H4 (cell line): ENCODE measurements at places on chromosomes 6 and 20. TPM values are rescaled to one million over a fixed set of nuclear protein-coding genes. Genes with fewer than 3 reads are reported as not detected.

GRCh38 chr6:157182503-157183264 lies 140.6 kb downstream of the TMEM242 start:
- DNase-seq = no peak

DNA sequence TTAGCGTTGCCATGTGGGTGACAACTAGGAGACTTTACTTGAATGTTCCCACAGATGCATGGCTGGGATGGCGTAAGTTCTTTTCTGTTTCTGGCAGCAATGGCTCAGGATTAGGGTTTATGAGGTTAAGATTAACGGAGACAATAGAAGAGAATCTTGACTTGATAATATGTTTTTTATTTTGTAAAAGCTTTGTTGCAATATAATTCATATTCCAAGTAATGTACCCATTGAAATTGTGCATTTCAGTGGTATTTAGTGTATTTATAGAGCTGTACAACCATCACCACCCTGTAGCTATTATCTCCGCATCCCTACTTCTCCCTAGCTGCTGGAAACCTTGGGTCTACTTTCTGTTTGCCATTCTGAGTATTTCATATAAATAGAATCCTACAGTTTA lies 349.2 kb downstream of the UTRN start:
- no peak for DNase-seq

- DNase-seq = no peak
Observed at GRCh38 chr20:50646483-50646996, 44.8 kb downstream of the RIPOR3 start.

- DNase-seq = no peak
Observed at GRCh38 chr6:170238741-170239565, 51.9 kb downstream of the DLL1 start.

DNA sequence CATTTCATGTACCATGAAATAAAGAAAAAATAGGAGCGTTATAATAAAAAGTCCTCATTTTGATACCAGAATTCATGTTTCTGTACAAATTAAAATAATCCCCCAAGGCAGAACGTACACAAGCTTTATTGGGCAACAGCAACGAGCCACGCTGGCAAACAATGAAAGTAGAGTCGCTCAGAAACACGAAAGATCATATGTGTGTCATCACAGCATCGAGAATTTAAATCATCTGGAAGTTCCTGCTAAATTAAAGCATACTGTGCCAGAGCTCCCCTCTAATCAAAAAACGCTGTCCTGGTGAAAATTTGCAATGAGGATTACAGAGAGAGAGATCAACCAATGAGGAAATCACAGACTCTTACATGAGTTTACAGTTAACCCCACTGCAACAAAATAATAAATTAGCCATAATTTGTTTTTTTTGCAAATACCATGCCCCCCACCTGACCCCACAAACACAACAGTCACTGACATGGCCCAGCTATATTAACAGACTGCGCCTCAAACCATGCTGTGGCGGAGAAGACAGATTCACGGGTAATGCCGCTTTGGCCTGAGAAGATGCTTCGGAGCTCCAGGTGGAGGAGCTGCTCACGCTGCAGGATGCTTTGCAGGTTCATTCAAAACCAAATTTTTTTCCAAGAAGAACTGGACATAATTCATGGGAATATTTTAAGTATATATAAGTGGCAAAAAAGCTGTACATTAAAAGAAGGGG lies 54.3 kb upstream of the NFATC2 start:
- DNase-seq = no peak

- no peak for DNase-seq
Observed at GRCh38 chr20:3803854-3804253, 7.7 kb downstream of the CDC25B start.

COX4I2 gene
- not detected in 2 replicates for total RNA-seq

DNA sequence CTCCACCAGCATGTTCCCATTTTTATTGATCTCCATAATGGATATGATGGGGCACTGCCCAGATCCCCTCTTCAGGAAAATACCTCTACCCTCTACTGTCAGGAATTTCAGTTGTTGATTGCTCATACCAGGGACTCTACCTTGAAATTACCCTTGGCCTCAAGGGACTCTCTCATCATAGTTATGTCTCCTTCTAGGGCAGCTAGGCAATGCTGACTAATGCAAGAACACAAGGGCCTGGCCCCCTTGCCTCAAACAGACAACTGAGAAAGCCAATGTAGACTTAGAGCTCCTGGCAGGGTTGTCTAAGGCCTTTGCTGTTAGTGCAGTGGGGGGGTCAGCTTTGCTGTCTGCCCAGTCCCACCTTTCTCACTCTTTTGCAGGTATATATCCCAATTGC lies 493.1 kb downstream of the BTBD3 start:
- DNase-seq = no peak

DNA sequence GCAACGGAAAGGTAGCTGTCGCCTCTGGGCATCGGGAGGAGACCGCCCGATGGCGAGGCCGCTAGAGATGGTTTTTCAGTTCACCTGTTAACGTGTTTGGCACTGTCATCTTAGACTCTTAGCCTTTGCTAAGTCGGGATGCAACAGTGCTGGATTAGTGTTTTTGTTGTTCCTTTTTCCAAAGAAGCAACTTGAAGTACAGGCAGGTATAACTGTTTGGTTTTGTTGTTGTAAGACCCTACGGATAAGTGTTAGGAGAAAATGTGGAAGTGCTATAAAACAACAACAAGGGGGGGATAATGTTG lies 723 bp downstream of the MANEA start:
- DNase-seq = no peak

GRCh38 chr6:93104195-93104817 lies 315.1 kb downstream of the EPHA7 start:
- DNase-seq = peak; percentile 7

- DNase-seq = peak; percentile 9
Observed at GRCh38 chr6:145929037-145929633, 35.0 kb downstream of the SHPRH start.

CRISP3 gene
- total RNA-seq = not detected in 2 replicates

- DNase-seq = no peak
Observed at GRCh38 chr20:9475456-9475855, 38.9 kb upstream of the LAMP5 start.

- DNase-seq = peak; percentile 29
Observed at GRCh38 chr6:169292338-169293124, 38.9 kb upstream of the THBS2 start.

DNA sequence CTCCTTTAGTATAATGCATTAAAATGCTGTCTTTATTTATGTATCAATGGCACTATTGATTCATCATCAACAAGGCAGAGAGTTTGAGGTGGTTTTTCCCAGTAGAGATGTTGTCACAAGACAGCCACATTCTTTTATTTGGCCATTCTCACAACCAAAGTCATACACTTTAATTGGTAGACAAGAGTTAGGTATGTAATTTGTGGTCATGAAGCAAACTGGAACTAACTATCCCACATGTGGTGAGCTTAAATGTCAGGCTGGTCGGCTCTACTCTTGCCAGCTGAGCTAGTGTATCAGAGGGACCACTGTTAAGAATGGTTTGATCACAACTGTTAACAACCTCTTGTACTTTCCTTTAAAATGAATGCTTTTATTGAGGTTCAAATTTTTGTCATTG lies 714.6 kb downstream of the CD109 start:
- peak; percentile 88 for DNase-seq

GRCh38 chr20:3296261-3297078 lies 57.5 kb upstream of the SLC4A11 start:
- DNase-seq = no peak

- DNase-seq = no peak
Observed at GRCh38 chr6:113634352-113635163, 222.6 kb upstream of the MARCKS start.

- no peak for DNase-seq
Observed at GRCh38 chr20:4217349-4217841, 202.0 kb upstream of the RNF24 start.

SLC12A5 gene
- total RNA-seq = 0.21 and 4.3 TPM in 2 replicates

DNA sequence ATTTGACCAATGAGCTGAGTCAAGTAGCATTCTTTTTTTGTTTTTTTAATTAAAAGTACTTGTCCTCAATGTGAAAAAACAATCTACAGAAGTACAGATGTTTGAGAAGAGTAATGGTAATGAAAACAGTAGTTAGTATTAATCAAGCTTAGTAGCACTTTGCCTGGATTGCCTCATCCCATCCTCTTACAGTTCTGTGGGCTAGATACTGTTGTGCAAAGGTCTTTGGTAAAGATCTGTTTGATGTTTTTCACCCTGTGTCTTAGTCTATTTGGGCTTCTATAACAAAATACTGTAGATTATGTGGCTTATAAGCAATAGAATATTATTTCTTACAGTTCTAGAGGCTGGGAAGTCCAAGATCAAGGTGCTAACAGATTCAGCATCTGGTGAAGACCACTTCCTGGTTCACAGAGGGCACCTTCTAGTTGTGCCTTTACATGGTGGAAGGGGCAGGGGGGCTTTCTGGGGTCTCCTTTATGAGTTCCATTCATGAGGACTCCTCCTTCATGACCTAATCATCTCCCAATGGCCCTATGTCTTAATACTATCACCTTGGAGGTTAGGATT lies 84.3 kb downstream of the SHLD1 start:
- no peak for DNase-seq

DNA sequence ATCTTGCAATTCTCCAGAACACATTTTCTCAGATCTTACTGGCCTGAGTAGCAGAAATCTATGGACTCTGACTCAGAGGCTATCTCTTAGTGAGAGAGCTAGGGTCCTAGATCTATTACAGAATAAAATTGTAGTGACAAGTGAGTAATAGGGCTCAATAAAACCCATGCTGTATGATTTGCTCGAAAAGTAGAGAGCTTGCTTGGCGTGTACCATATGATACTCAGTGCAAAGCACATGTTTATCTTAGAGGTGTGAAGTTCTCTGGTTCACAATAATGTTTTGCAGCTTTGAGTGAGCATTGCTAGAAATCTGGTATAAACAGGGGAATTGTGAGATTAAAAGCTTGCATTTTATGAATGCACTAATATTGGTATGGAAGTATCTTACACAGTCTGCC lies 87.8 kb upstream of the PRSS16 start:
- DNase-seq = no peak

DNA sequence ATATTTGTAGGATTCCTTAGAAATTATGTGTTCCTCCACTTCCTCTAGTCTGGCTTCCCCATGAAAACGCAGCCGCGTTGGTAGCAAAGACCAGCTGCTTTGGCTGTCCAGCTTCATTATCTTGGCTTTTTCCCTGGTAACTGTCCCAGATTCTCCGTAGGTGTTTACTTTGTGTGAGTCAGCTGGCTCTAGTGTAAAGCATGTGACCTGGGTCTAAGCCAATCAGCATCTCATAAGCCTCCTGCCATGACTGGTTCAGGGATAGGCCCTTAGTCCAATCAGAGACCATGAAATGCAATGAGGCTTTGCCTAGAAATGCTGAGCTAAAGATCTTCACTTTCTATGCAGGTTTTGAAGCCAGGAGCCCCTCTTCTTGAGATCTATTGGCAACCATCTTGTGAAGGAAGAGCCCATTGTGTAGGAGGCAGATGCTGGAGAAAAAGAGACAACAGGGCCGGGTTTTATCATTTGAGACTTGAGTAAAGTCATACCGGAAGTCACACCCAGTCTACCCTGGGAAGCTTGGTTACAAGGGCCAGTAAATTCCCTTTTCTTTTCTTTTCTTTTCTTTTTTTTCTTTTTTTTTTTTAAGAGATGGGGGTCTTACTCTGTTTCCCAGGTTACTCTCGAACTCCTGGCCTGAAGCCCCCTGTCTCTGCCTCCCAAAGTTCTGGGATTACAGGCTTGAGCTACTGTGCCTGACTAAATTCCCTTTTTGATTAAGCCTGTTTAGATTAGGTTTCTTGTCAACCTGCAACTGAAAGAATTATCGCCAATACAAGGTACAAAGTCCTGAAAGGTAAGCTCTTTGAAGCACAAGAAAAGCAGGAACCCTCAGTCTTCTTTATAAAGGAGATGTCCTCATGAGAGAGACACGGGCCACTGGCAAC lies 256.5 kb upstream of the RREB1 start:
- DNase-seq = peak; percentile 97

DNA sequence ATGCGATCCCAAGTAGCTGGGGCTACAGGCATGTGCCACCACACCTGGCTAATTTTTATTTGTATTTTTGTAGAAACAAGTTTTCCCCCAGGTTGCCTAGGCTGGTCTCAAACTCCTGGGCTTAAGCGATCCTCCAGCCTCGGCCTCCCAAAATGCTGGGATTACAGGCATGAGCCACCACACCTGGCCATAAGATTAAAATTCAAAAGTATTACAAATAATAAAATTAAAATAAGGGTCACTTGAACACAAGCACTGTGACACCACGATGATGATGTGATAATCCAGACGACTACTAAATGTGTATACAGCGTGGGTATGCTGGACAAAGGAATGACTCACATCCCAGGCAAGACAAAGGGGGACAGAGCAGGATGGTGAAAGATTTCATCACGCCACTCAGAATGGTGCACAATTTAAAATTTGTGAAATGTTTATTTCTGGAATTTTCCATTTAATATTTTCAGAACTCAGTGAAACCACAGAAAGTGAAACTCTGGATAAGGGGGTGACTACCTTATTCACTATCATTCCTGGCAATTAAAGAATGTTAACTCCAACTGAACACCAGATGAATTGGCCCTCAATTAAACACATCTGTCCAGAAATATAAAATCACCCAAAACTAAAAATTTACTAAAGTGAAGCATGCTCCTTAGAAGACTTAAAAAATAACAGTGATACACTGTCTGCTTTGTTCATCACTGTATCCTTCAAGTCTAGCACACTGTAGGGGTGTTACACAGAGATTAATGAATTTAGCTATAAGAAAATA lies 13.1 kb downstream of the B4GALT5 start:
- DNase-seq = peak; percentile 87

BPIFA1 gene
- total RNA-seq = not detected in 2 replicates

KCNQ5 gene
- total RNA-seq = 1.4 and 2.1 TPM in 2 replicates

DNA sequence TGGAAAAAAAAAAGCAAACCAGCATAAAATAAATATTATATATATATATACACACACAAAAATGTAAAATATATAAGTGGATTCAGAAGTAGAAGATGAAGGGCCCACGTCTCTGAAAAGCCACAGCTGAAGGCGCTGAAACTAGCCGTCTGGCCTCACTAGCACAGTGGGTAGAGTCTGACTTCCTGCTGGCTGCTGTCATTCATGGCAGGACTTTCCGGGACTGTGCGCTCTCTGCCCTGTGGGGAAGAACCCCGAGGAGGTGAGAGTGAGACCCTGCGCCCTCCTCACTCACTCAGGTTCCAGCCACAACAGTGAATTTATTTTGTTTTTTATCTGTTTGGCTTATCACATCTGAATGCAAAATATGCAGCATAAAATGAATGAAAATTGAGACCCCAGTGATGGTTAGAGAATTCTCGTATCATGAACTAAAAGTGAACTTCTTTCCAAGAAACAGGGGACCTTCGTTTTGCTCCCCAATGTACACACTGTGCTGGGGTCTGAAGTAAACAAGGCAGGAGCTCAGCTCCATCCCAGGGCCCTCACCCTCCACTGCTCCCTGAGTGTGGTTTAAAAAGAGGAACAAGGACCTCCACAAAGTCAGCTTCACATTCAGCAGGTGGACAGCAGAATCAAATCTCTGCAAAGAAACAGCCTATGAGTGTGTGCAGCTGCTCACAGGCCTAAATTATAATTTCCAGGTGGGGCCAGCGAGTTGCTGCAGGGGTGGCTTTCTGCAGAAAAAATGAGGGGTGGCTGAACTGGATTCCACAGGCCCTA lies 1.3 kb upstream of the RAMACL start:
- no peak for DNase-seq

EPB41L1 gene
- total RNA-seq = 12.4 and 25.3 TPM in 2 replicates
